ENCODE measurements at places on chromosomes 5 and 9. TPM values are rescaled to one million over a fixed set of nuclear protein-coding genes. Genes with fewer than 3 reads are reported as not detected.

Gene PLPP1
- total RNA-seq: 40.6 TPM

Gene CYSTM1
- total RNA-seq: 51.6 TPM

Gene PALM2AKAP2
- 0.05 TPM for total RNA-seq

Gene SPRY4
- 55.6 TPM for total RNA-seq

Gene CNTLN
- total RNA-seq: 5.9 TPM

Gene ENTPD2
- not detected for total RNA-seq

Gene PKD2L2
- not detected for total RNA-seq

Gene GPR150
- 1.9 TPM for total RNA-seq

Gene NMUR2
- not detected for total RNA-seq

Gene ADAMTS2
- total RNA-seq: 0.30 TPM

Gene RGMB
- total RNA-seq: 22.1 TPM

Gene VCAN
- total RNA-seq: 3.4 TPM

Gene CTXN3
- not detected for total RNA-seq

Gene CCL28
- 1.8 TPM for total RNA-seq

Gene FOXD1
- 0.05 TPM for total RNA-seq

Gene NACC2
- total RNA-seq: 26.1 TPM

Gene C5orf22
- total RNA-seq: 17.2 TPM

Gene IFNA2
- not detected for total RNA-seq

Gene ITGA2
- 33.3 TPM for total RNA-seq

Data from mammary microvascular endothelial cell (primary cell).